ENCODE measurements at places on chromosomes 5 and 9.

- no peak for DNase-seq
Observed at GRCh38 chr9:4515958-4516375, 25.7 kb downstream of the SLC1A1 start.

DNA sequence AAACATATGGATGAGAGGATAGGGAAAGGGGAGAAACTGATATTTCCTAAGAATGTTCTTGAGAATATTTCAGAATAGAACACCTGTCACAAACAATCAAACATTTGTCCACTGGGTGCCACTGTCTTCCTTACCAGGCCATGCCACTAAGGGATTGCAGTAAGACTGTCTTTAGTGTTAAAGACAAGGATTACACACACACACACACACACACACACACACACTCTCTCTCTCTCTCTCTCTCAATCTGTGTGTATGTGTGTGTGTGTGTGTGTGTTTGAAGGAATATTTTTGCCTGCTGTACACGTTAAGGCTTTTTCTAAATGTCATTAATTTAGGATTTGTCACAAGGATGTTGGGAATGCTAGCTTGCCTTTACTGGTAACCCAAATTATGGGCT, 54.4 kb downstream of the CCDC192 start:
- no peak for DNase-seq

DNA sequence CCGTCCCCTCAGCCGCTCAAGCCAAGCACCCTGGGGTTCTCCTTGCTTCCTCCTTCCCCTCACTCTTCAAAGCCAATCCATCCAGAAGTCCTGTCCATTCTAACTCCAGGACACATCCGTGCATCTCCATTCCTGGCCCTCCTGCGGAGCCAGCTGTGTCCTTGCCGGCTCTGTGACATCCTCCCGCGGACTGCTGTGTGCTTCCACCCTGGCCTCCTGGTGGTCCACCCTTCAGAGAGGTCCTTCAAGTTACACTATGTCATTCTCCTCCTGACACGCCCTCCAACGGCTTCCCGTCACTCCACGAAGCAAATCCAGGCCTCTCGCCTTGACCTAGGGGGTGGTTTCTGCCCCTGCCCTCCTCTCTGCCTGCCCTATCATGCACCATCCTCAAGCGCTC, 13.0 kb upstream of the SCGB3A1 start:
- DNase-seq, result no peak

- no peak for DNase-seq
Observed at GRCh38 chr5:62506659-62507460, 71.8 kb upstream of the LRRC70 start.

GRCh38 chr9:114146735-114147134, 8.6 kb upstream of the COL27A1 start:
- no peak for DNase-seq

DNA sequence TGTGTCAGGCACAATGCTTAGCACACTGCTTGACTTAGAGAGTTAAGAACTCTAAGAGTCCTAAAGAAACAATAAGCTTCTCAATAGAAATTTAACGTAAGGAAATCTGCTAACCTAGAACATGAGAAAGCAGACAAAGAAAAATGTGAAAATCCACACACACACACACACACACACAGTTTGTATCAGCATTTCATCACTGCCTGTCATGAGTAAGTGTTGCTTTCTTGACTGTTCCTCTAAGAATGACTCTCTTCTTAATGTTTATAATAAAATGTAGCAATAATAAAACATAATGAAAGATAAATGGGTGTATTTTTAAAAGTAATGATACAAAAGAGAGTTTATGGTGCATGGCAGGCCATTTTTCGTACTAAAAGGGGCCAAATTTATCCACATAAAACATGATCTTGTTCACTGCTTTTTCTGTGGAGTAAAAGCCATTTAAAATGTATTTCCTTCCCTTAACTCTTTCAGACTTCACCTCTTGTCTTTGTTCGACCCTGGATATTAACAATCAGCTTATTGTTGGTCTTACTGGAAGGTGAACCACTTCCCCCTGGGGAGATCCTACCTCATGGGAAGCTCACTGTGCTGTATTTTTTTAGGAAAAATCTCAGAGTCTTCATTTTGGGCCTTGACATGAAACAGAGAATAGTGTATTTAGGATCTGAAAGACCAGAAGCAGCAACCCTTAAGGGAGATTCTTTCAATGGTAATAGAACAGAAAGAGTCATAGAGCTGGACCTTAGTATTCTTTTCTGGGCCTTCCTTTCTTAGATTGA, 107.3 kb upstream of the ANKRD55 start:
- no peak for DNase-seq

GRCh38 chr9:94281101-94281500, 22.0 kb downstream of the ZNF169 start:
- no peak for DNase-seq

GRCh38 chr5:109907731-109908130, 218.0 kb downstream of the MAN2A1 start:
- no peak for DNase-seq

DNA sequence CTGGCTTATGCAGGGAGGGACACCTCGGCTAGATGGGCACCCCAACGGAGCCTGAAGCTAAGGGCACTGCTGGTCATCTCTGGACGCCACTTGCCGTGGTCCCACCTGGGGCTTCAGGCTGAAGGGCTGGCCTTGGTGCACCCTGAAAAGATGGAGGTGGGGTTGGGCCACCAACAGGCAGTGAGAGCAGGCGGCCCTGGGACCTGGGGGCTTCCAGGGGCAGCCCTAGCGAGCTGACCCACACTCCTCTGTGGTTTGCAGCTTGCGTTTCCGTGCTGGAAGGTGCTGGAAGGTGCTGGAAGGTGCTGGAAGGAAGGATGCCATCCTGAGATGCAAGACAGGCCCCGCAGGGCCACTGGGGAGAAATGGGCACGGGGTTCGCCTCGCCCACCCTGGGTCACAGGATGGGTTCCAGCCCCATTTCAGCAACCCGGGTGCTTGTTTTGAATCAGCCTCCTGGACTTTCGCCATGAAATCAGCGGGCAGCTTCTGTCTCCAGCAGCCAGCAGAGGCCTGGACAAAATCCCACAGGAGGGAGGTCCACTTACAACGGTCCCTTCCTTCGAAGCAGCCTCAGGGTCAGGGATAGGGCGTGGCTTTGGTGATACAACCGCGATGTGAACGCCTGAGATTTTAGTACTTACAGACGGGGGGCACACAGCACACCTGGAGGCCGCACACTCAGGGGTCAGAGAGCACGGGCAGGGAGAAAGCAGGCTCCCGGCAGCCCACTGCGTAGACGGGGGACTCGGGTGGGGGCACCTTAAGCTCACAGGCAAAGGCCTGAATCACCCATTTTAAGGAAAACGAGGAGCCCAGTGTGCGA, 303.1 kb upstream of the IRX4 start:
- no peak for DNase-seq
